ENCODE measurements at places on chromosomes 4 and X.

DNA sequence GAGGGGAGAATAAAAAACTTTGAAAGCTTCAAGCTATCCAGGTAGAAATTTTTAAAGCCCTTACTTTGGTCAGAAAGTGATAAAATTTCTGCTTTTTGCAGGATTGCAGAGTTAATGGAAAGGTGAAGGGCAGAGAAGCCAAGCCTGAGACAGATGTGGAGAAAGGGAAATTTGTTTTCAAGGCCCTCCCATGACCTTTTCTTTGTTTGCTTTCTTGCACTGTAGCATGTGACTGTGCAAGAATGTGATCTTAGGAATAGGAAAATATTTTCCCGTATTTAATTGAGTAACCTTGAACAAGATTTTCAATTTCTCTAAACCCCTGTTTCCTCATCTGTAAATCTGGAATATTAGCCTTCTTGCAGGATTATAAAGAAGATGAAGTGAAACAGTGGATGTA lies 307.2 kb downstream of the PPARGC1A start:
- DNase-seq: no peak

DNA sequence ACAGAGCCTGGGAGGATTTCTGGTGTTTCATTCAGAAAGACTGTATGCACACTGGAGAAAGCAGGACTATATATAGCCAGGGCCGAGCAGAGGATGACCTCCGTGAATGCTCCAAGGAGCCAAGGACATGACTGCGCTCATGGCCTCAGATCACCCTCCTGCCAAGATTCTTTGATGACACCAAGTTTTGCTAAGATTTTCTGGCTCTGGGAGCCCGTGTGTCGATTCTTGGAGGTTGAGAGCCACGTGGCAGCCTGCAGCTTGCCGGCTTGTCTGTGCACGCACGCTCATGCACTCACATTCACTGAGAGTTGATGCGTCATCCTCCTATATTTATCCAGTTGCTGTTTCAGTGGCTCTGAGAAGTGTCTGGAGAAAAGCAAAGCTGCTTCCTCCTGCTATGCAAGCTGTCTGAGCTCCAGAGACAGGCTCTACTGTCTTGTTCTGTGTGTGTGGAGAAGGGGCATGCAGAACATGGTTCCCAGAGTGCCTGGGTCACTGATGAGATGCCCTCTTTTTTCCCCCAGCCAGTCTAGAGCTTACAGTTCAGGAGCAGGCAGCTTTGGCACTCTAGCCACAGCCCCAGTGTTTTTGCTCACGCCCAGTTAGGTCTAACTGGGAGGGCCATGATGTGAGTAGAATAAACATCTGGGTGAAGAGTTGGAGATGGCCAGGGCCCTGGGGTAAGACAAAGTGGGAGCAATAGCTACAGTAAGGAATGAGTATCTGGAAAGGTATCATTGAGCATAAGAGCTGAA lies 64.9 kb upstream of the SCOC start:
- no peak for DNase-seq

- DNase-seq: no peak
Observed at GRCh38 chrX:50470103-50471031, at the start of gene DGKK. DGKK (minus strand) TSS chrX:50470825; CDS start chrX:50470678, 147 bp downstream.

DNA sequence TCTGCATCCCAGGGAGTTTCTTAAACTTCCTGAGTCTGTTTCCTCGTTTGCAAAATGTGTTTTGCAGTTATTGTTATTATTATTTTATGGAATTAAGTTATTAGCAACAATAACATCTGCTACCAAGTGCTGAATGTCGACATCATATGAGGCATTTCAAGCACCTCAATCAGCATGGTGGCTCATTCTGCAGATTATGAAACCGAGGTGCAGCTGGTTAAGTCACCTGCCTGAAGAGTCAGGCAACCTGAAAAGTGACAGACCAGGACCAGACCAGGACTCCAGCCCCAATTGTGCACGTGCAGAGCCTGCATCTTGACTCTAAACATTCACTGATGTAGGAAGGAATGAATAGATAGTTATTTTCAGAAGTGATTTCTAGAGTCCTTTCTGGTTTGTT lies 99.8 kb downstream of the AFAP1 start:
- no peak for DNase-seq

- DNase-seq: no peak
Observed at GRCh38 chr4:169627307-169627706, 6.9 kb downstream of the CLCN3 start.

- no peak for DNase-seq
Observed at GRCh38 chr4:1910643-1911042, 39.5 kb downstream of the NSD2 start.

DNA sequence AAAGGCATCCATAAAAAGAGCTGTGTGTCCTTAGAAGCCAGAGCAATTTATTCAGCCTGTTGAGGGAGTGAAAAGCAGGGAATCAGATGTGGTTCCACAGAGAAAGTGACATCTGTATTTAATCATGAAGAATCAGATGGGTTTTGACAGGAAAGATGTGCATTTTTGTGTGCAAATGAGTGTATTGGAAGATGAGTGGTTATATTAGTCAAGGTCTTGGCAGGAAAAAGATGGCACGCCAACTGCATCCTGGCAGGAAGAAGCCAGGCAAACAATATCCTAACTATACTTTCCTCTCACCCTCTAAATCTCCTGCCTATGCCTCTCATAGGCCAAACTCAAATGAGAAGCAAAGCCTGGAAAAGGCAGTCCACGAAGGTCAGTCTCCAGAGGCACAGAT lies 59.1 kb downstream of the SCFD2 start:
- no peak for DNase-seq

GRCh38 chrX:39464253-39464652 lies 633.5 kb downstream of the BCOR start:
- no peak for DNase-seq

GRCh38 chrX:20181598-20182329 lies 40.1 kb upstream of the EIF1AX start:
- no peak for DNase-seq

DNA sequence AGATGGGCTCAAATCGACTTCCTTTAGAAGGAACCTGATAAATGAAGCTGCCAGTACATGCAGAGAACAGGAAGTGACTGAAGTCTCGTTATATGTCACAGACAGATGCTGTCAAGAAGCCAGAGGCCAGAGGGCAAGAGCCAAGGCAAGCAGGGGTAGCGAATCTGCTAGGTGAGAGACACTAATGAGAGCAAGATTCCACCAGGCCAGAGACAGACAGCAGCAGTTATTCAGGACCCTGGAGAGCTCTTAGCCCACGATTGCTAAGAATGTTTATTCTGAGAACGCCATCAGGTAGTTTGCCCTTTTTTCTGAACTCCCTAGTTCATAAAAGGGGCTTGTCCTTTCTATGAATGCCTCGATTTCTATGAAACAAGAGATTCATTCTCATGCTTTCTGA lies 73.7 kb downstream of the BEND2 start:
- no peak for DNase-seq

GRCh38 chrX:43716696-43717095 lies 60.6 kb downstream of the MAOA start:
- no peak for DNase-seq

- DNase-seq: no peak
Observed at GRCh38 chr4:78379991-78380729, 171.4 kb upstream of the ANXA3 start.

GRCh38 chr4:122652379-122652778 lies 31.5 kb upstream of the IL21 start:
- no peak for DNase-seq

DNA sequence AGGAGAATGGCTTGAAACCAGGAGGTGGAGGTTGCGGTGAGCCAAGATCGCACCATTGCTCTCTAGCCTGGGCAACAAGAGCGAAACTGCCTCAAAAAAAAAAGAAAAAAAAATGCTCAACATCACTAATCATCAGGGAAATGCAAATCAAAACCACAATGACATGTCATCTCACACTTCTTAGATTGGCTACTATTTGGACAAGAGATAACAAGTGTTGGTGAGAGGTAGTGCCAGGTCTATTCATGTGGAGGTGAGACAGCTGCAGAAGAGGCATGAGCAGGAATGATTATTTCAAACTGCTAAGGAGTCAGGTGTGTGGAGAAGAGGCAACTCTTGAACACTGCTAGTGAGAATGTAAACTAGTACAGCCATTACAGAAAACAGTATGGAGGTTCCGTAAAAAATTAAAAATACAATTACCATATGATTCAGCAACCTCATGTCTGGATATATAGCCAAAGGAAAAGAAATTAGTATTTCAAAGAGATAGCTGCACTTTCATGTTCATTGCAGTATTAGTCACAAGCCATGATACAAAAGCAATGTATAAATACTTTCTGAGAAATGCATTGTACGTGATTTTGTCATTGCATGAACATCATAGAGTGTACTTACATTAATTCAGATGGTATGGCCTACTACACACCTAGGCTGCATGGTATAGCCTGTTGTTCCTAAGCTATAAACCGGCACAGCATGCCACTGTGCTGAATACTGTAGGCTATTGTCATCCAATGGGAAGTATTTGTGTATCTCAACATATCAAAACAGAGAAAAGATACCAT lies 75.3 kb downstream of the TMEM144 start:
- no peak for DNase-seq

DNA sequence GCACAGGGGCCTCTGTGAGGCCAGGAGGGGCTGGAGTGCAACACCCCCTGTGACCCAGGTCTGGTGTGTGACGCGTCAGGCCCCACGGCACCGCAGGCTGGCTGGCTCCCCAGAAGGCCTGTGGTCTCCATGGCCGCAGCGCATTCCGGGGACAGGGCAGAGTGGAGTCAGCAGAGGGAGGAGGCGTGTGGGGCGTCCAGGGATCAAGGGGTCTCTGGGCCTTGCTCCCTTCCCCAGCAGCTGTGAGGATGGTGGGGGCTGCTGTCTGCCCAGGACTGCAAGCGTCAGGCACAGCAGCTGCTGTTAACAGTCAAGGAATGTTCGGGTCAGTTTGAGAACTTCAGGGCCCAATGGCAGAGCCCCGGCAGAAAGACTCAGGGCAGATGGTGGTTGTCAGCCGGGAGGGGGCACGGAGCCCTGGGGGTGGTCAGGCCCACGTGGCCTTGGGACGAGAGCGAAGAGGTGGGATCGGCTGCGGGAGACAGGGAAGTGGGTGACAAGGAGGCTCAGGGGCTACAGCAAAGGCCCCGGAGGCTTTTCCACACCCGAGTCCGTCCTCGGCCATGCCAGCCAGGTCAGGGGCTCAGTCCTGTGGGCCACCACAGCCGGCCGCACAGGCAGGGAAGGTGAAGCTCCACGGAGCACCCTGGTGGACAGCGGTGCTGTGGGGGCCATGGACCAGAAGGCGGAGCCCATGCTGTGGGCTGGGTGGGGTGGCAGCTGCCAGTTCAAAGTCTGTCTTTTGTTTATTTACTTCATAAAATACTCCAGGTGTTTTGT lies 18.3 kb downstream of the PCGF3 start:
- DNase-seq: no peak

DNA sequence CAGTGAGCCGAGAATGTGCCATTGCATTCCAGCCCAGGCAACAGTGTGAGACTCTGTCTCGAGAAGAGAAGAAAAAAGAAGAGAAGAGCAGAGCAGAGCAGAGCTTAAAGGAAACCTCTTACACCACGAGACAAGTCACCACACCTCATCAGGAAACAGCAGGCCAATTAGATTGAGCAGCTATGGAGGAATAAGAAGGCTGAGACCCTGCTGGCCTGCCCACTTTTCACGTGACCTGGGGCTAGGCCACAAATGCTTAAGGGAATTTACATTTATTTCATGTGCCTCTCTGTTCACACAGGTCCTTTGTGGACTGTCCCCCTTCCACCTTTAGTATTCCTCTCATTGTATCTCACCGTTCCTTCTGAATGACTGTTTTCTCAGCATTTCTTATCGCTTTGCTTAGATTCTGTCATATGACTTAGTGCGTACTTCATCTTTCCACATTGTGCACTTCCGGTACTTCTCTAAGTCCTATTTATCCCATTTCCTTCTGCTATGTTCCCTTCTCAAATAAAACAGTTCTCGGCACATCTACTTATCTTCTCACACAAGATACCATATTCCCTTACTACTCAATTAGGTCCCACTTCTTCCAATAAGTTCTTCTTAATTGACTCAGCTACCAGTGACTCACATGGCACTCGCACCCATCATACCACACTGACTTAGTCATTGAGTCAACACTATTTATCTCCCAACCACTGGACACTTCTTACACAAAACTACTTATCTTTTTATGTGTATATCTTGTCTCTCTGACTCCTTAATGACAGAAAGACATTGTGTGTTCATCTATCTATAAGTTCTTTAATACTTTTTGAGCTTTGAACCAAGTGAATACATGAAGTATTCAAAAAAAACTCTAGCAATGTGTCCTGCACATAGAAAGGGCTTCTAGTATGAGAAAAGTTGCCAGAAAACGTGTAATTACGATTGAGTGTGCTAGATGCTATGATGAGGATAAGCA lies 11.0 kb downstream of the CUL4B start:
- DNase-seq: no peak

DNA sequence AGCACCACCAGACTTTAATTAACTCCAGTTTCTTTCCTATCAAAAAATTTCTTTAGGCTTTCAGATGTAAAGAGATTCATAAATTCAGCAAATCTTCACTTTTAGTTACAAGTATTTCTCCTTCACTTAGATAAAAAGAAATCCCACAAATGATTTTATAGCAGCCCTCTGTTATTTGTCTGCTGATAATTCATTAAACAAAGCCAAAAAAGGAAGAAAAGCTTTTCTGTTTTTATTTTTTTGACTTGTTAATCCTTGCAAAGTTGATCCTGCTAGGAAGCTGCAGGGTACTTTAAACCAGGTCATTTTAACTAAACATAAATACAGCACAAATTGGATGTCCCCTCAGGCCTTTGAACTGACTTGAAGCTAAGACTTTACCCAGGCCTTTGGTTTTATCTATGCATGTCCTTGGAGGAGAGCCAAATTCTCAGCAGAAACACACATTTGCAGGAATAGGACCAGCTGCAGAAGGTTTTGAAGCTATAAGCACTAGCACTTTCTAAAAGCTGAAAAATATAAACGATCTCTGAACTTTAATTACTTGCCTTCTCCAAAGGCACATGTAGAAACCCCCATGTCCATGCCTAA lies 57.5 kb downstream of the PCDH18 start:
- no peak for DNase-seq

GRCh38 chr4:140131675-140132229 lies 22.2 kb downstream of the MAML3 start:
- no peak for DNase-seq

DNA sequence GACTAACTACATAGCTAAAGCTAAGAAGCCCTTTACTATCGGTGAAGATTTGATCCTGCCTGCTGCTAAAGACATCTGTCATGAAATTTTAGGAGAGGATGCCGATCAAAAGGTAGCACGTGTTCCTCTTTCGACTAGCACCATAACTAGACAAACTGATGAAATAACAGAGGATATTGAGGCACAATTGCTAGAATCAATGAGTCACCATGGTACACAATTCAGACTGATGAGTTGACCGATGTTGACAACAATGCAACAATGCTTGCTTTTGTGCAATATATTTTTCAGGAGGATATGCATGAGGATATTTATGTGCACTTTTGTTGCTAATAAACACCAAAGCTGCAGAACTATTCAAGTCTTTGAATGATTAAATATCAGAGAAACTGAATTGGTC lies 24.3 kb downstream of the TBCK start:
- DNase-seq: no peak

GRCh38 chrX:12308420-12308819 lies 170.1 kb downstream of the FRMPD4 start:
- no peak for DNase-seq

- no peak for DNase-seq
Observed at GRCh38 chrX:13498238-13498637, 71.2 kb upstream of the EGFL6 start.

GRCh38 chr4:23932186-23932585 lies 42.3 kb upstream of the PPARGC1A start:
- DNase-seq: no peak

GRCh38 chr4:141999446-142000143 lies 363.2 kb downstream of the IL15 start:
- DNase-seq: no peak

All from mesenteric fat pad (tissue), 1 donor.